D721Med (cell line): ENCODE measurements at places on chromosomes 16 and 17.

- DNase-seq: no peak
These were observed 306.5 kb upstream of the ZFHX3 start for GRCh38 chr16:73354434-73354833.

- no peak for DNase-seq
These were observed 26.7 kb downstream of the NECAB2 start for GRCh38 chr16:83994703-83995102.

- DNase-seq: no peak
These were observed 17.1 kb upstream of the CCR7 start for GRCh38 chr17:40582328-40582901.

DNA sequence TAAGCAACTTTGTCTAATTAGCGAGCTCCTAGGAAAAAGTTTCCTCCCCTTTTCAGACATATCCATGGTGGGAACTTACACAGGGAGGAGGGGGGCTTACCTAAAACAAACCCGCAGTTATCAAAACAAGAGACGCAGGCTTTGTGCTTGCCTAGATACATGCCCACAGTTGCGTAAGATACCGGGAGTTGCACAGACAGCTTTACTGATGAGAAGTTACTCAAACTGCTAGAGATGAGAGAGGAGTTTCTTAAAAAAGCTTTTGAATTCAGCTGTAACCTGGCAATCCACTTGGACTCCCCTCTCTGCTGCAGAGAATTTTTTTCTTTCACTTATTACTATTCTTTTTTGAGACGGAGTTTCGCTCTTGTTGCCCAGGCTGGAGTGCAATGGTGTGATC, 6.8 kb upstream of the ZP2 start:
- no peak for DNase-seq

GRCh38 chr16:8760021-8760420, 37.4 kb downstream of the TMEM186 start:
- DNase-seq: no peak
